ENCODE measurements at places on chromosomes 3 and 15.

DNA sequence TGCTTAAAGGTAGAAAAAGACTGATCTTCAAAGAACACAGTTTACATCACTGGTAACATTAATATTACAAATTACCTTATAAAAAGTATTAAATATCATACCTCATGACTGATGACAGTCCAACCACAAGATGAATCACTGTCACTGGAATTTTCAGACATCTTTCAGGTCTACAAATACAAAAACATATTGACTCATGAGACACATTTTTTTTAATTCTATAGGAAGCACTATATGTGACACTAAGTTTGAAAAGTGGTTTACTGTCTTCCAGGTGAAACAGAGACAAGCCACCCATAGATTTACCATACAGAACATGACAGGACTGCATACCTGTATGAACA lies 18.9 kb downstream of the CCPG1 start:
- DNase-seq: no peak

- no peak for DNase-seq
Measured at GRCh38 chr3:178318340-178318739, 217.9 kb upstream of the KCNMB2 start.

- no peak for DNase-seq
Measured at GRCh38 chr15:80246425-80246894, 5.6 kb downstream of the CTXND1 start.

DNA sequence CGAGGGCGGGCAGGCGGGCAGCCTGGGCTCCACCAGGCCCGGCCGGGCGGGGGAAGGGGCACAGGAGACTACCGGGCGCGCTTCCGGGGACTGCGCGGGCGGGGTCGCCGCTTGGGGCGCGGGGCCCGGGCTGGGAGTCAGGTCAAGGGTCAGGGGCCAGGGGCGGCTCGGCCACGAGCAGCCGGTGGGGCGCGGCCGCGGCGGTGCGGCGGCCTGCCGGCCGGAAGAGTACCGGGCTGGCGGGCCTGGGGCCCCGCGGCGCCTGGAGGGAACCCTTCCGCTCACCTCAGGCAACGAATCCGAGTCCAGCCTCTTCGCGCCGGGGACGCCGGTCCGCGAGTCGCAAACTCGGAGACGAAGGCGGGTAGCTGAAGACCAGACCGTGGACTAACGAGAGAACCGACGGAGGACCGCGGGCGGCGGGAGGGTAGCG lies 225 bp downstream of the RHOA start:
- DNase-seq: peak; percentile 49

DNA sequence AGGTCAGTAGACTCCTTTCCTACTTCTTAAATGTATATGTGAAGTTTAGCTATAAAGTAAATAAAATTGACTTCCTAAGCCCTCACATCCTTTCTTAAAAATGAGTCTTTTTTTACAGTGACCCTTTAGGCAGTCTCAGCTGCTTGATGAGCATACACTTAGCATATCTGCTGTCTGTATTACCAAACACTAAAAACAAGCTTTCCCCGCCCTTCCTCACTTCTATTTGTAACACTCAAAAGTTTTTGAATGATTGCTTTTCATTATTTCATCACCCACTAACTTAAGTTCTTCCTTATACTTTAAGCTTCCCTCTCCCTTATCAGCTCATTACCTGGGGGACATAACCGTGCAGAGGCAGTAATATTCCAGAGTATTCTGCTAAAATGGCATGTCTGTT lies 89.4 kb downstream of the PLOD2 start:
- DNase-seq: no peak

GRCh38 chr3:197189623-197190022 lies 108.8 kb downstream of the DLG1 start:
- no peak for DNase-seq

DNA sequence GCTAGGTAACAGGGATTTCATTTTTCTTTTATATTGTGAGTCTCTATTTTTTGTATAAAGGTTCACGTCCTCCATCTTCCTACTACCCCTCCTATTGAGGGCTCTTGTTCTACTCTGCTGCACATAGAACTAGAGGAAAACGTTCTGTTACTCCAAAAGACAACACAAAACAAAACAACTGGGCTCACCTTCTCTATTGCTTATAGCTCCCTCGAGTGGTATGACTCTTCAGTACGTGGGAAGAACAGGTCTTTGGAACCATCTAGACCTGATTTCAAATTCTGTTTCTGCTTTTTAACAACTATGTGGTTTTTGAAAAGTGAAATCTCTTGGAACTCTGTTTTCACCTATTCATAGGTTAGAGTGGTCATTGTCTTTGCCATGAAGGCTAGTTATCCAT lies 515.3 kb downstream of the SOX2 start:
- no peak for DNase-seq

- no peak for DNase-seq
Measured at GRCh38 chr3:172836390-172836997, 86.0 kb downstream of the ECT2 start.

DNA sequence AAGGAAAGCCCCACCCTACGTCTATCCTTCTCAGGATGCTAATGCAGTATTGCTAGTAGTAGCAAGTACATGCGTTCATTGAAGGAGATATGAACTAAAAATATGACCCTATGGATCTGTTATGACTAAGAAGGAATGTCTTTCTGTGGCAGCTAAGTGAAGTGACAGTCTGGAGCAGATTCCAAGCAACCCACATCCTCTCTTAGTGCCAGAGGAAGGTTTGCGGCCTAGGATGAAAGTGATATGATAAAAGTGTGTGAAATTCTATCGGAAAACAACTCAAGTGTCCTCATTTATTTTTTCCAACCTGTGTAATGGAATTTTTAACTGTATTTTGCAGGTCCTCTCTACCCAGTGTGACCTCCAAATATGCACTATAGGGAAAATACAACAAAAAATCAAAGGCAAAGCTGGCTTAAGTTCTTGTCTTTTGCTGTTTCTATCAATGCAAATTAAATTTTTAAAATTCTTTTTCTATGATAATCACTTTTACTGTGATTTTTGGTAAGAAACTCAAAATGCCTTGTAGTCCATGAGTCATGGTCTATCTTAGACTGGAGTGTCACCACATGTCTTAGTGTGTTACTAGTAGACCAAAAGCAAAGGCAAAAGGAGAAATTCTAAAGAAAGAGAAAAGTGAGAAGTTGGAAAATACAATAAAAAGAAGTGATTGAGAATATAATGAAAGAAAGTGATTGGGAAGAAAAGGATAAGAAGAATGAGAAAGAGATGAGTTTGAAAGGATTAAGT lies 161.2 kb upstream of the TMCO5A start:
- no peak for DNase-seq

GRCh38 chr3:46670000-46670890 lies 23.2 kb downstream of the ALS2CL start:
- DNase-seq: no peak

GRCh38 chr3:1197051-1197450 lies 104.2 kb downstream of the CNTN6 start:
- no peak for DNase-seq

DNA sequence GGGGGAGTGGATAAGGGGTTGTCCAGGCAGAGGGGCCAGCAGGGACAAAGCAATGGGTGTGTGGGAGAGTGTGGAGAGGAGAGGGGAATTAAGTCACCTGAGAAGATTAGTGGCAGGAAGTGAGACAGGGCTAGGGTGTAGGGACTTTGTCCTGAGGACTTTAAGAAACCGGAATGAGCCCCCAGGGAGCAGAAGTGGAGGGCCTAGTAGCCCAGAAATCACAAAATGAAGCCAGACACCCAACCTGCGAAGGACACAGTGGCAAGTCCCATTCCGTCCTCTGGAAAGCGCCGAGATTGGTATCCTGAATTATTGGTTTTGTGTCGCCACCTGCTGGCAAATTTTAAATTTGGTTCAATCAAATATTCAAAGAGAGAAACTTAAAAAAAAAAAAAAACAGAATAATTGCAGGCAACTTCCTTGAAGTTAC lies 78.0 kb upstream of the SLC25A36 start:
- DNase-seq: no peak

DNA sequence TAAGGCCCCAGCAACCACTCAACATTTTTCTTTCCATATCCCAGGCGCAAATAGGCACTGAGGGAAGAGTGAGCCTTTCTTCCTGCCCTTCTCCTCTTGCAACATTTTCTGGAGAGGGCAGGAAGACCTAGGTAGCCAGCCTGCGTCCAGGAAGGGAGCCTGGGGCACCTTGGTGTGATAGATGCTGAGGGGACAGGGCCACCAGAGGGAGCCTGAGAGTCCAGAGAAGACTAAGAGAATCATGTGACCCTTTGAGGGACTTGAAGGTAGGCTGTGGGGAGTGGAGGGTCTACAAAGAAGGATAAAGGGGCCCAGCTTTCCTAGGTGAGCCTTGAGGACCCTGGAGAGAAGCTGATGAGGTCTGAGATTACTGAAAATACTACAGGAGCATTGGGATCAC lies 346.6 kb downstream of the CNTN6 start:
- no peak for DNase-seq

GRCh38 chr3:136678981-136679380 lies 73.2 kb downstream of the STAG1 start:
- DNase-seq: no peak

DNA sequence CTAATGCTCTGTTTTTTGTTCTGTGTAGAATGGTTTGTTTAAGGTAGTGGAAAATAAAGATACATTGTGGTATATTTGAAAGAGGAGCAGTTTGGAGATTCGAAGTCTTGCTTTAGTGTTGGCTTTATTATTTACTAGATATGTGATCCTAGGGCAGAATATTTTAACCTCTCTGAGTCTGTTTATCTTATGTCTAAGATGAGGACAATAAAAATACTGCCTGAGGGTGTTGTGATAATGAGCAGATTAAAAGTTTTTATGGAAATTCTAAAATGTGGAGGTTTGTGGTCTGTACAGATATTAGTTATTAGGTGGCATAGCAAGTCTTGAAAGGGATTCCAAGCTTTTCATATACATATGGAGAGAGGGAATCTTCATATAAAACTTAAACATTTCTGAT lies 15.0 kb downstream of the TCF12 start:
- no peak for DNase-seq

All from T-helper 22 cell (primary cell).